Heart left ventricle (tissue), 16 donors: ENCODE measurements at places on chromosomes 4 and X. TPM values are rescaled to one million over a fixed set of nuclear protein-coding genes. Genes with fewer than 3 reads are reported as not detected.

DNA sequence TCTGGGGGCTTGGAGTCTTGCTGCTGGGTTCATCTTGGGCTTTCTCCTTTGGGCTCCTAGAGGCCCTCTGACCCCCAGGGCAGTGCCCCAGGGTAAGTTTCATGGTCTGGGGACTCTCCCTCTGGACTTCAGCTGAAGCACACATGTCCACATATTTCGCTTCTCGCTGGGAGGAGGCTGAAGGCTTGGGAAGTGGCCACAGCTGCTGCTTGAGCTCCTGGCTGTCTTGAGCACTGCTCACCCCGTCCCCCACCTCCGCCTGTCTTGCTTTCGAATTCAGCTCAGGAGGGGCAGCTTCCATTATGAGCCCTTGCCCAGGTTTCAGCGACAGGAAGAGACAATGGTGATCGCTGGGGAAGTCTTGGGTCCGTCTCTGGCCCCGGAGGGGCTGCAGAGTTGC lies 3.7 kb downstream of the C4orf54 start:
- DNase-seq: no peak

DNA sequence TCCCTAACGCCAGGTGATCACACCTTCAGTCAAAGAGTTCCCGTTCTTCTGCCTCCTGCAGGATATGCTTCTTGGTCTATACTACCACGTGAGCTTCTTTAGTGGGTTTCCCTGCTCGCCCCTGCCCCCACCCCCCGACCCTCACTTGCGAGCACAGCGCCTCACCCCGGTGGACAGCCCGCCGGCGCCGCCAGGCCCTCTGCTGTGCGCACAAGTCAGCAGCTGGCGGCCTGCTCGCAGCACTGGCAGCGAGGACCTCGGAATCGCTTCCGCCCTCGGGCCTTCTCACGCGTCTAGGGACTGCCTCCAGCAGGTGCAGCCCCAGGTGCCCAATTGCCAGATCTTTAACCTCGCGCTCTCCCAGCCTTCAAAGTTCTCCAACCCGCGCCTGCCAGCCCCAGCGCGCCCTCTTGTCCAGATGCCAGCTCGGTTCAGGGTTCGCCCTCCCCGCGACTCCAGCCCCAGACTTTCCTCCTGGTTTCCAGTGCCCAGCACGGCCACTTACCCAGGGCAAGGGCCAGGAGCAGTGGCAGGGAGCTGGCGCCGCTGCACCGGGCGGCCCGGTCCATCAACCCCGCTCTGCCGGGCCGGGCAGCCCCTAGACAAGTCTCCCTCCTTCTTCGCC lies 454 bp downstream of the BTC start:
- peak; percentile 29 for DNase-seq

- DNase-seq: no peak
These were observed 29.6 kb downstream of the REST start for GRCh38 chr4:56937262-56937661.

The COL25A1 gene
- polyA plus RNA-seq: 0.21 TPM

The FAM184B gene
- polyA plus RNA-seq: 0.04 TPM

The QRFPR gene
- polyA plus RNA-seq: 4.1 TPM

The TRIM2 gene
- polyA plus RNA-seq: 5.8 TPM

The PSMD10 gene
- polyA plus RNA-seq: 33.4 TPM

The ATP10D gene
- polyA plus RNA-seq: 2.2 TPM
